ENCODE measurements at places on chromosomes 7 and 10.

- DNase-seq = no peak
Measured at GRCh38 chr7:73706126-73707044, 13.1 kb downstream of the STX1A start.

DNA sequence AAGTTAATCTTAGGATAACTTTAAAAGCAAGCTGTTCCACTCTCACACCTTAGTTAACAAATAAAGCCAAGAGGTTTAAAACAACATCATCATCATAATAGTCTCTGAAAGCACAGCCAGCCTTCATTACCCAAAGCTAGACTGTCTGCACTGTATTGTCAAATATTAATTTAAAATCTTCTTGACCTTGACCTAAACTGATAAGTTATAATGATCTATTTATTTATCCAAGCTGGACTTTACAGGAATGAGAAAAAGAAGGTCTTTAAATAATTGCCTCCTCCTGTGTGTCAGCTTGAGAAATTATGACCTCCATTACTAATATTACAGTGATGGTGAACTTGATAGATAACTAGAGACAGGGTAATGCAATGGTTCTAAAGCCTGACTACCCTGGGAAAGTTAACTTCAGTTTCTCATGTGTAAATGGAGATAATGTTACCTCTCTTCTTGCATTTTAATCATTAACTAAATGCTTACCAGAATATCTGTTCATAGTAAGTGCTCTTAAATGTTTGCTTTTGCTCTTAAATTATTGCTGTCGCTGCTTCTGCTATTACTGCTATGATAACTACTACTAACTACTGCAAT, 111.0 kb downstream of the KAT6B start:
- no peak for DNase-seq

- no peak for DNase-seq
Measured at GRCh38 chr7:99196536-99197258, 11.2 kb downstream of the KPNA7 start.

DNA sequence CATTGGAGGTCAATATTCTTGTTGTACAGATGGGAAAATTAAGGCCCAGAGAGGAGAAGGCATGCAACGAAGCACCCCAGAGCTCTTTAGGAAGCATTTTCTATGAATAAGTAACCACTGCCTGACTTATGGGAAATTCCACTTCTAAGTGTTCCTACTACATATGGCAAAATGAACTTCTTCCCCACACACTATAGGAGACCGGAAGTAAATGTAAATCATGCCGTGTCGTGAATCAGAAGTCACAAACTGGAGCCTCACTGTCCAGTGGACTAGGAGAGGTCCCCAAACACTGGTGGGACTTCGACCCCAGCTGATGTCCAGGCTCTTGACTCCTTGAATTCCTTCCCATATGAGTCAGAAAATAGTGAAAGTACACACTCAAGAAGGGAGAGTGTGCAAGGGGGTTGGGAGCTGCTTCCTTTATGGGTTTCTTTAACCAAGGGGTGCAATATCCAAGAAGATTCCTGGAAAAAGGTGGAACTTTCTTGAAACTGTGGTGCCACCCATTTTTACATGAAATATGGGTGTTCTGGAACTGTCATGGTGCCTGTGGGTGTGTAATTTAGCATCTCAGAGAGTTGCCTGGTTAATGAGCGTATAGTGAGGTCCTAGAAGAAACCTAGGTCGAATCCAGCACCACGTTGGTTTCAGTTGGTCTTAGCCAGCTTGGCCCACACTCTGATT, 6.7 kb downstream of the RASSF4 start:
- peak; percentile 83 for DNase-seq

Measured in large intestine (tissue), 12 donors.